Cortex of kidney (tissue), 1 donor: ENCODE measurements at places on chromosomes 12 and 14.

GRCh38 chr14:104446611-104447010 is 133.0 kb upstream of the C14orf180 start:
- DNase-seq = no peak

DNA sequence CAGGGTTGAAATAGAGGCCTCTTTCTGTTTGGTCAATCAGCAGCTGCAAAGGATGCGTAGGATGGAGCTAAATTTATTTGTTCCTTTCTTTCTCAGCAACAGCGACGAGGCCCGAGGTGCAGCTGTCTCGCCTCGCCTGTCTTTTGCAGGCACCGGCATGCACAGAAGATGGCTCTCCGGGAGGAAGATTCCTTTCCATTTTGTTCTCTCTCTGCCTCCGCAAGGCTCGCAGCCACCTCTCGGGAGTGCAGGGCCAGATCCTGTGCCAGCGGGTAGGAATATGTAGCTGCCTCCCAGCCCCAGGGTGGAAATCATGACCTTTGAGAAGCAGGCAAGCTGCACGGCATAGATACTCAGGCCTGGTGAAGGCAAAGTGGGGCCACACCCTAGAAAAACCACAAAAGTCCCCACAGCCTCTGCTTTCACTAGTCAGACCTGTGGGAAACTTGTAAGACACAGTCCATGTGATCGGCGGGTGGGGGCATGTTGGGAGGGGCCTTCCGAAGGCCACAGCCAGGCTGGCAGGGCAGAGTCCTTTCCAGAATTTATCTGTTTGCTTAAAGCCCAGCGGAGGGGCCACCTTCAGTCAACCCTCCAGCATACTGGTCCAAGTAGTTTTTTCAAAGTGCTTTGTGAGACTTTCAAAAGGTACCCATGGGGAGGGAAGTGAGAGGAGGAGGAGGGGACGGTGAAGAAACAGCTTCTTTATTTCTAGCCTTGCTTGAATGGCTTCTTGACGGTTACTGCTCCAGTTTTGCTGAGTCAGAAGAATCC is at the start of gene MAP1LC3B2:
TSS of gene MAP1LC3B2 (plus strand) at position 220 of the 774 bp plus-strand sequence. CDS start 16,562 bp downstream, outside the sequence.
- DNase-seq = no peak

DNA sequence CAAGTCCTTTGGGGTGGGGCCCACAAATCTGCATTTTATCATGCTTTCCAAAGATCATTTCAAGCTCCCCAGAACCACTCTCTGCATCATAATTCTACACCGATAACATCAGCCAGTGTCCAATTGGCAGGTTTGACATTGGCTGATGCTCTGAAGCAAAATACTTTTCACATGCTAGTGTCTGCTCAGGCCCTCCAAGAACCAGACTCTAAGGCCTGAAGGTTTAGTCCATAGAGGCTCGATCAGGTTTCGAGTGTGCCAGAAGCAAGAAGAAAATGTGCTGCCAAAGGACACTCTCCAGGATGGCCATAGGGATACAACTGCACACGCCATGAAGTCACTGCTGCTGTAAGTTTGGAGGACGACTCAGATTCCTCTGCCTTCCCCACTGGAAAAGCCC is 280.3 kb downstream of the KSR2 start:
- DNase-seq = no peak

- DNase-seq = no peak
Observed at GRCh38 chr14:87901236-87901635, 91.7 kb downstream of the GALC start.

DNA sequence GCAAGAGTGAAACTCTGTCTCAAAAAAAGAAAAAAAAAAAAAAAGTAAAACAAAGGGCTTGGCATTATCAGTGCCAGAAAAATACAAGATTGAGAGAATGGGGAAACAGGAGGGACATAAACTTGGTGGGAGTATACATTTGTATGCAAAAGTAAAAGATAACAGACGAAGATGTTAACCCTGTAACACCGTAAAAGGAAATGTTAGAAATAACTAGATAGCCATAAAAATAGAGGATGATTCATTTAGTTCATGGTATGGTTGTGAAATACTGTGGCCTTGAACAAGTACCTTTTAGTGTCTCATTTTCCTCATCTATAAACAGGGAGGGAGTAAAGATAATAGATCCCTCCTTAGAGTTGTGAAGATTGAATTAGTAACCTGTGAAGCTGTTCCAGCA is 33.3 kb downstream of the ATP2A2 start:
- DNase-seq = no peak
